ENCODE measurements at places on chromosomes 6 and 20.

- DNase-seq = no peak
Observed at GRCh38 chr6:158694913-158695312, 45.1 kb downstream of the SYTL3 start.

- DNase-seq = no peak
Observed at GRCh38 chr6:31576897-31577578, 1.7 kb downstream of the TNF start.

DNA sequence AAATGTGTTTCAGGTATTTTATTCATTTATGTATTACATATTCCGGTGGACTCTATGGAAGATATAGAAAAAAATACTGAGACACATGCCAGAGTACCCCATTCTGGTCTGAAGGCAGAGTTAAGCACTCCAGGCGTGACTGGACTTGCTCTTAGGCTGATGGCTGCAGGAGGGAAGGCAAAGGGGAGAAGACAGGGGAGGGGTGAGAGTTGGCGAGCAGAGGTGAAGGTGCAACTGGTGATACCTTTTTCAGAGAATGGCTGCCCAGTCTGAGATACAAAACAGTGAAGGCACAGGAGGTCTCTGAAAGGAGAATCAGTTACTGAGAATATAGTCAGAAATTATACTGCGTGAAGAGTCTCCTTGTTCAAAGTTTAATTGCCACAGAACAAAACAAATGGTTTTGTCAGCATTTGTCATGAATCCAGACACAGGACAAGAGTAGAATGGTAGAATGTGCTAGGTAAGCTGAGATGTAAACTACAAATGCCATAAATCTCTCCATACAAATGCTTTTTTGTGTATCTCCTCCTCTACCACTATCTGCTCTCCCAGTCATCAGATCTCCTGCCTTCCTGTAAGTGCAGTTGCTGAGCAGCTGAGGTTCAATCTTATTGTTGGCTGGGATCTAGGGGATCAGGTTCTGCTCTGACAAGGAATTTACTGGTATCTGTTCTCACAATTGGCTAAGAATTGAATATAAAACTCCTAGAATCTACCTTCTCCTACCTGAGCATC, 104.2 kb upstream of the DST start:
- DNase-seq = no peak

- DNase-seq = no peak
Observed at GRCh38 chr20:23160536-23161243, 74.6 kb upstream of the CD93 start.

- peak; percentile 27 for DNase-seq
Observed at GRCh38 chr6:51350308-51350904, 531.7 kb downstream of the TFAP2B start.

GRCh38 chr20:2312876-2313275, 17.1 kb downstream of the TGM3 start:
- no peak for DNase-seq

- no peak for DNase-seq
Observed at GRCh38 chr6:112036088-112036637, 17.7 kb upstream of the CCN6 start.

GRCh38 chr20:17636523-17637412, 45.3 kb downstream of the RRBP1 start:
- DNase-seq = peak; percentile 93

GRCh38 chr6:56766139-56766805, 123.6 kb upstream of the DST start:
- DNase-seq = no peak

GRCh38 chr20:41776421-41776820, 158.2 kb upstream of the CHD6 start:
- DNase-seq = no peak

DNA sequence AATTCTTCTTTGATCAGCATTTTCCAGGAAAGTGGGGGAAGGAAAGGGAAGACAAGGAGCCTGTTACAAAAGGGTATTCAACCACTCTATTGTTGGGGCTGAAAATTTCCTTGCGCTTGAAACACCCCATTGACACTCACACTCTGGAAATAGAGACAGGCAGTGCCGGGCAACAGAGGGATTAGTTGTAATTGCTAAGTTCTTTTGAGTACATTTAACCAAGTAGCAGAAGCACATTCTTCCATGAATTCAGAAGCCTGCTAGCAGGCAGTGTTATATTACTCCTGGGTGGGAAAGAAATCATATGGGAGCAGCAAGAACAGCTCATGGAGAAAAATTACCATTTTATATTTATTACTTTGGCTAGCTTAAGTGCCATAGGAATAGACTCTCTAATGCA, 745.5 kb downstream of the C6orf118 start:
- peak; percentile 82 for DNase-seq

- no peak for DNase-seq
Observed at GRCh38 chr6:143158113-143158581, 97.5 kb downstream of the AIG1 start.

DNA sequence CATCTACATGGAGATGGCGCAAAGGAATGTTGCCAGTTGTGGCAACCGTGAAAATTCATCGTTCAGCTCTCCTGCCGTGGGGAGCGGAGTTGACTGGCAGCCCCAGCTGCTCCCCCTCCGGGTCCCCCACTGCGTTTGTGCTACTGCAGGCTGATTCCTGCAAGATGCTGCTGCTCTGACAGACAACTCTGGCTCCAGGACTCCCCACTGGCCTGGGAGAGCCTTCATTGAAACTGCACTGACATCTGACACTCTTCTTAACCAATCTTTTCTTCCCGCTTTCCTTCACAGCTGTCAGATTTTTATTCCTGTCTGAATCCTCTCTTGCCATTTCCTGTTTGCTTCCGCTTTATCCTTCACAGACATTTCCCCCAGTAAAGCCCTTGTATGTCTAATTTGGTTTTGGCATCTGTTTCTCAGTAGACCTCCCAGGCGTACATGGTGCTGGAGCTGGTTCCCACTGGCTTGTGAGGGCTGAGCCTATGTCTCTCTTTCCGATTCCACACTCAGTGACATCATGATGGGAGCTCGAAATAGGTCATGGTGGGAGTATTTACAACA, 9.5 kb upstream of the ATRN start:
- DNase-seq = peak; percentile 53

GRCh38 chr20:50924261-50924920, 6.8 kb downstream of the ADNP start:
- DNase-seq = no peak

DNA sequence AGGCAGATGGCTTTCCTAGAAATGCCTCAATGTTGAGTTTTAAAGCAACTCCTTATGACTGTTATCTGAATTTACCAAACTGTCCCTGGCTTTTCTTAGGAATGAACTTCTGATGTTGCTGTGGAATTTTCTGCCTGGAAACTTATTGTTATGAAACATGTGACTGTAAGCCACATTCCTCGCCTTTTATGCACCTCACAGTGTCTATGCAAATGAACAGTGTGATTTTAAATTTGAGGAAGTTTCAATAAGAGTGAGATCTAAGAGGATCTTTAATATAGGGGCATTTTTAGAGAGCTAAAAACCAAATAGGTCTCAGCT, 2.4 kb upstream of the CCR6 start:
- DNase-seq = no peak

DNA sequence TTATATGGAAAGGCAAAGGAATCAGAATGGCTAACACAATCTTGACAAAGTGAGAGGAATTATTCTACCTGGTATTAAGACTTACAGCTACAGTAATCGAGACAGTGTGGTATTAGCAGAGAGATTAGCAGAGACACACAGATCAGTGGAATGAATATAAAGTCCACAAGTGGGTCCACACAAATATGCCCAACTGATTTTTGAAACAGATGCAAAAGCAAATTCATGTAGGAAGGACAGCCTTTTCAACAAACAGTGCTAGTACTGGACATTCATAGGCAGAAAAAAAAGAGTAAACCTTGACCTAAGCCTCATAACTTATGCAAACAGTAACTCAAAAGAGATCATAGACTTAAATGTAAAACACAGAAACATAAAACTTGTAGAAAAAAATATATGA, 22.6 kb downstream of the HACE1 start:
- no peak for DNase-seq

GRCh38 chr6:32558426-32559057, 28.5 kb upstream of the HLA-DRB5 start:
- no peak for DNase-seq

- no peak for DNase-seq
Observed at GRCh38 chr6:169019111-169019510, 234.5 kb downstream of the THBS2 start.

DNA sequence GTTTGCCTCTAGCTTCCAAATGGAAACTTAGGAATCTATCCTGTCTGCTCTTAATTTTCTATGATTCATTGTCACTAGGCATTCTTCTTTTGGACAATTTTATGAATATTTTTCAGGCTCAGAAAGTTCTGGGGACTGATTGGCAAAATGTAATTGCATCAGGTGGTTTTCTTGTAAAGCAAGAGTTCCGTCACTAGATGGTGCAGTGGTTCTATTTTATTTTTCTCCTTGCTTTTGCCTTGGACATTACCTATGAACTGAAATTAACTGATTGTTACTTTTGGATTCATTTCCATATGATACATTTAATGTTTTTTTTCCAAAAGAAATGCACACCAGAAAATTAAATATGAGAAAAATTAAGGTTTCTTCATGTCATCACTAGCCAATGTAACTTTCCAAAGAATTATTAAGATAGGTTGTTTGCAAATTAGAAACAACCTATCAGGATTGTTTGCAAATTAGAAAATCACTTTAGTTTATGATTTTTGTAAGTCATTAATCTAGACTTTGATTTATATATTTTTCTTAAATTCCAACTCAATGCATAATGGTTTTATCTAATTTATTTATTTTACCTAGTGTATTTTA, 48.0 kb downstream of the TMEM170B start:
- peak; percentile 40 for DNase-seq

GRCh38 chr6:34229877-34230276, 6.8 kb upstream of the HMGA1 start:
- DNase-seq = no peak

GRCh38 chr6:46059608-46060007, 43.9 kb upstream of the CLIC5 start:
- DNase-seq = no peak

DNA sequence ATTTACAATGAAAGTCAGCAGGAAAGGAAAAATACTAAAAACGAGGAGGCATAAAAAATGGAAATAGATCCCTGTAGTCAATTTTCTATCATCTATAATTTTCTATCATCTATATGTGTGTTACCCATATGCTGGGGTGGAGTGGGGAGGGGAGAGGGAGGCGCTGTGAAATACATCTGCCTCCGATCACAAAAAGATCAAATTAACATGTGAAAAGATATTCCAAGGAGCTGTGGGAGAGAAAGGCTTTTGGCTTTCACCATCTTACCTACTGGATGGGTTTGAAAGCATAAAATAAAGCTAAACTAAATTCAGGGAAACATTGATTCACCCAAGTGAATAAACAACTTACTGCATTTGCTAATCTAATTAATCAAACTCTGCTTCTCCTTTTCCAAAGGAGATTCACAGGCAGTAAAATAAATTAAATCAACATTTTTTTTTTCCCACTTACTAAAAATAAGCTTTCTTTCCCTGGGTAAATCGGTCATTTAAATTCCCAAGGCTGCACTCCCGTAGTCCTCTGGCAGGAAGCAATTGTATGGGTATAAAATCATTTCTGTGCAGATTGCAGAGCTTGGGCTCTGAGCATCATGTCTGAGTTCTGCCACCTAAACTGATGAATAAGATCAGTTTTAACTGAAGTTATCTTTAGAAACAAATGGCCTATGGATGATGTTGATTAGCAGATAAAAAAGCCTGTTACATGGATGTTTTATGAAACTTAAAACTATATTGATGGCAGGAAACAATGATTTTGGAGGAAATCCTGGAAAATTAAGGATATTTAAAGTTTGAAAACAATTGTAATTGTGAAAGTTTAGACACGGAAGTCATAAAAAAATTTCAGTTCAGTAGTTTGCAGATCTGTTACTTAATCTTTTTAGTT, 147.9 kb downstream of the SOX4 start:
- DNase-seq = no peak

DNA sequence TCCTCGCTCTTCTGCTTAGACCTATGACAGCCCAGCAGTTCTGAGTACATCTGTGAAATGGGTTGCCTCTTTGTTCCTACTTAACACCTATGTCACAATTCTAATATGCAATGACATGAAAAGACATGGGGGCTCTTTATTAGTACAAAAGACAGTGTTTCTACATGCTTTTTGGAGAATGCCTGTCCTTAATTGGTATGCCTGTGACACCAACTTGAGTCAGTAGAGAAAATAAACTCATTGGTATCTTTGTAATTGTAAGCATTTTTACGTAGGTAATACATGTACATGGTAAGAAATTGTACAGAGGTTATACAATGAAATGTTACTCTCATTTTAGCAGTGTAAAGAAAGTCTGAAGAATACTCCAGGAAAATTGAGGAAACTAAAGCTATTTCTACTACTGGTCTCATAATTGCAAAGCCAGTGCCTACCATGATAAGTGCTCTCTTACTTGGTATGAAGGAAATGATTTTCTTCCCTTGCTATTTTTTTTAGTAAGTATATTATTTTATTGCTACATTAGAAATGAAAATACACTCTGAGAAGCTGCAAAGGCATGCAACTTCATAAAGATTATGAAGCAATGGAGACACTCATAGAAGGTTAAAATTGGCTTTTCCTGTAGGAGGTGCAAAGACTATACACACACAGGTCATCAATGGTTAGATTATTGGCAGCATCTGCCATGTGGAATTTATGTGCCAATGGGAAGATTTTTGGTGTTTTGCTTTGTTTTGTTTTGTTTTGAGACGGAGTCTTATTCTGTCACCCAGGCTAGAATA, 4.9 kb upstream of the EEF1A1 start:
- no peak for DNase-seq

DNA sequence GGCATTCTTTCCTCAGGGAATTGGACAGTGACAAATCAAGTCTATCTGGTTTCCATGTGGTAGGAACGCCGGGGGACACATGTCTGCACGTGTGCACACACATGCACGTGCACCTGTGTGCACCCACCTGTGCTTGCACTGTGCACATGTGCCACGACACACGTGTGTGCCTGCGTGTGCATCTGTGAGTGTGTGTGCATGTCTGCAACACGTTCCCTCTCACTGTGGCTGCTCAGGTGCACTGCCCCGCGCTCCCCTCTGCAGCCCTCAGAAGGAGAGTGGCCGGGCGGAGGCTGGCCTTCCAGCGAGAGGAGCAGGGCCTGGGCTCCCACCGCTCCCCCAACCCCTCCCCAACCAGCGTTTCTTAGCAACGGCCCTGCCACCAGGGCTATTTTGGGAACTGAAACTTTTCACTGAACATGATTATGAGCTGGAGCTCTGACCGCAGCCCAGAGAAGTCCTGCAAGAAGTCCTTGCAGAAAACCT, 147.8 kb downstream of the PHACTR3 start:
- peak; percentile 68 for DNase-seq

DNA sequence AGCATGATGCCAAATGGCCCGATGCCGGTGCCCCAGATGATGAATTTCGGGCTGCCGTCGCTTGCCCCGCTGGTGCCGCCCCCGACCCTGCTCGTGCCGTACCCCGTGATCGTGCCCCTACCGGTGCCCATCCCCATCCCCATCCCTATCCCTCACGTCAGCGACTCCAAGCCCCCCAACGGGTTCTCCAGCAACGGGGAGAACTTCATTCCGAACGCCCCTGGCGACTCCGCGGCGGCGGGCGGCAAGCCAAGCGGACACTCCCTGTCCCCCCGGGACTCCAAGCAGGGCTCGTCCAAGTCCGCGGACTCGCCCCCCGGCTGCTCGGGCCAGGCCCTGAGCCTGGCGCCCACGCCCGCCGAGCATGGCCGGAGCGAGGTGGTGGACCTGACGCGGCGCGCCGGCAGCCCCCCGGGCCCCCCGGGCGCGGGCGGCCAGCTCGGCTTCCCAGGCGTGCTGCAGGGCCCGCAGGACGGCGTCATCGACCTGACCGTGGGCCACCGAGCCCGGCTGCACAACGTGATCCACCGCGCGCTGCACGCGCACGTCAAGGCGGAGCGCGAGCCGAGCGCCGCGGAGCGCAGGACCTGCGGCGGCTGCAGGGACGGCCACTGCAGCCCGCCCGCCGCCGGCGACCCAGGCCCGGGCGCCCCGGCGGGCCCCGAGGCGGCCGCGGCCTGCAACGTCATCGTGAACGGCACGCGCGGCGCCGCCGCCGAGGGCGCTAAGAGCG, 144.6 kb downstream of the SOBP start:
- DNase-seq = no peak

Measured in Ammon's horn (tissue), 1 donor.